ENCODE measurements at places on chromosomes 16 and 17.

DNA sequence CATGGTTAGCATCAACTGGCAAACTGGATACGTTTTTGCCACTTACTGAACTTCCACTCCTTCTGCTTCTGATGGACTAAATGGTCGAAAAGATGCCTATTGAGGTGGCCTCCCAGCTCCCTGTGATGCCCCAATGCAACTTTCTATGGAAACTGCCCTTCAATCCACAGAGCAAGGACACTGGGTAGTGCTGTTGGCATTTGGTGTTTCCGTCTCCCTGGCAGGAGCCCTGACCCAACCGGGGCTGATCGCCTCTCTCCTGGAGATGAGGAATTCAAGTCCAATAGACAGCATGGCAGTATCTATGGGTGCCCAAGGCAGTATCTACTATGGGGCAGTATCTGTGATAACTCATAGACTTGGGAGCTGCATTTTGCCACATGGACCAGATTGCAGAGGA is 116.3 kb upstream of the IRX3 start:
- DNase-seq, result no peak

- peak; percentile 65 for DNase-seq
Measured at GRCh38 chr17:10135539-10136257, 62.7 kb downstream of the GAS7 start.

- no peak for DNase-seq
Measured at GRCh38 chr16:27950206-27950887, 113.2 kb downstream of the GSG1L start.

DNA sequence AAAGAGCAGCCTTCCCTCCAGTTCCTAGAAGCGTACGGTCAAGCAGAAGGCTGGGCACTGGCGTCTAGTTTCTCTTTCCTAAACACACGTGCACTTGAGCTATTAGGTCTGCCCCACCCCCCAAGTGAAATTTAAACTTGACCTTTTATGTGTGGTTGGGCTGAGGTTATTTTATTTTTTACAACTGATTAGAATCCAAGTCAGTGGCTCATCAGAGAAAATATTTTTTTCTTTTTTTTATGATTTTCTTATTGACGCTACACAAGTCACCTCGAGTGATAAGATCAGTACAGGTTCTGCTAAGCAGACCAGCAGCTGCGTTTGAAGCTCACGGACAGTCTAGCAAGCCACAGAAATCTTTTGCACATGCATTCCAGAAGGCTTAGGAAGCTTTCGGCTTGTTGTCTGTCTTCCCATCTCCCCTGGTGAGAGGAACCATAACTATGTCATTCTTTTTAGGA is 95.1 kb downstream of the ZFHX3 start:
- peak; percentile 65 for DNase-seq

DNA sequence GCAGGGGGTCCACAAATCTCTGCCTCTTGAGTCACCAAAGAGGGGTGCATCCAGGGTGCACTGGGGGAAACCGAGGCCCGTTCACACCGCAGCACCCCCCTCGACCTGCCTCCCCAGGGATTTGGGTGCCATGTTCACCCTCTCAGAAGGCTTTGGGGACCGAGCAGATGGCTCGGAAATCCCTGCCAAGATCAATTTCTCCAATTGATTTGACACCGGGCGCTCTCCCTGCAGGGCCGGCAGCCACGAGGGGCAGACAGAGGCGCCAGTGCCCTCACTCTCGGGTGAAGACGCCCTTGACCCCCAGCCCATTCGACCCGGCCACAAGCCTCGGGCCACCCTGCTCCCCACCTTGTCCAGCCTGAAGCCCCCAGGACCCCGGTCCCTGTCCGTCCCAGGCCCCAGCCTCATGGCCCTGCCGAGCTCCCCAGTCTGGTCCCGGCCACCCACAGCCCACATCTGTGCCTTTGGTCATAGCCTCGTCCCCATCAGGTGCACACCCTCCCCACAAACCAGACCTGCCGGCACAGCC is 9.3 kb downstream of the SSTR5 start:
- no peak for DNase-seq

DNA sequence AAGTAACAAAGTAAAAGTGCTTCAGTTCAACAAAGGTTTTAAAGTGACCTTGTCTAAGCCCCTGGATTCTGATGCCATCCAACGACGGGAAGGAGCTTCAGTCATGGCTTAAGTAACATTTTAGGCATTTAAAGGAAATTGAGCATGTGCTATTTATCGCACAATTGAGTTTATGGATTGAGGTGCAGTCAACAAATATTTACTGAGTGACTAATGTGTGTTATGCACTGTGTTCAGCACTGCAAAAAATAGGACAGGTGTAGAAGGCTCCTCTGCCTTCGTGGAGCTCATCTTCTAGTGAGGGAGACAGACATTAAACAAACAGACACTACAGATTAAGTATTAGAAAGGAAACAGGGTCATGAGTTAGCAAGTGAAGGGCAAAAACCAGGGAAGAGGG is 12.5 kb downstream of the TMIGD1 start:
- DNase-seq, result no peak

DNA sequence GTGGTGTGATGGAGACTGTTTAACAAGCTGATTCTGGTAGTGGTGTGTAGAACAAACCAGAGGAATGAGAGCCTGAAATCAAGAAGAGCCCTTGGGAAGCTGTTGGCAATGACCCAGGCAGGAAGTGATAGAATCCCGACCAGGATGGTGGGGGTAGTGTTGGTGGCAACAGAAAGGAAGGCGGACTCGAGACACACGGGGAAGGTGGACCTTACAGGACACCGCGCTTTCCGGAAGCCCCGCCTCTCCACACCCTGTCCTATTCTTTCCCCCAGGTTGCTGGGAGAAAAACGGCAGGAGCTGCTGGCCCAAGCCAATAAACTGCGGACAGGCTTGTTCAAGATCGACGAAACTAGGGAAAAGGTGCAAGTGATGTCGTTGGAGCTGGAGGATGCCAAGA is 30.0 kb upstream of the KDM6B start:
- no peak for DNase-seq

GRCh38 chr16:10663146-10663545 is 31.6 kb downstream of the TEKT5 start:
- no peak for DNase-seq

DNA sequence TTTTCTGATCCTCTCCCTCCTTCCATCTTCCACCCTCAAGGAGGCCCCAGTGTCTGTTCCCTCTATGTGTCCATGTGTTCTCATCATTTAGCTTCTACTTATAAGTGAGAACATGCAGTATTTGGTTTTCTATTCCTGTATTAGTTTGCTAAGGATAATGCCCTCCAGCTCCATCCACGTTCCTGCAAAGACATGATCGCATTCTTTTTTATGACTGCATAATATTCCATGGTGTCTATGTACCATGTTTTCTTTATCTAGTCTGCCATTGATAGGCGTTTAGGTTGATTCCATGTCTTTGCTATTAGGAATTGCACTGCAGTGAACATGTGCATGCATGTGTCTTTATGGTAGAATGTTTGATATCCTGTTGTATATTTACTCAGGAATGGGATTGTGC is 275.1 kb downstream of the BCAS3 start:
- DNase-seq, result no peak

DNA sequence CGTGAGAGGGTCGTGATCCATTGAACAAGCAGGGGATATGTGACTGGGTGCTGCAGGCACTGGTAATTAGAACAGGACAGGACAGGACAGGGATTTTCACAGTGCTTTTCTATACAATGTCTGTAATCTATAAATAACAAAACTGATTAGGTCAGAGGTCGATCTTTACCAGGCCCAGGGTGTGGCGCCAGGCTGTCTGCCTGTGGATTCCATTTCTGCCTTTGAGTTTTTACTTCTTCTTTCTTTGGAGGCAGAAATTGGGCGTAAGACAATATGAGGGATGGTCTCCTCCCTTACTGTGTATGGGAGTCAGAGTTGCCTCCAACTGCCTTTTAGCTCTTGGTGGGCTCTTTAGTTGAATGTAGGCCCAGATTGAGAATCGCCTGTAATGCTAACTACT is 1.5 kb upstream of the ZNF764 start:
- DNase-seq, result no peak

DNA sequence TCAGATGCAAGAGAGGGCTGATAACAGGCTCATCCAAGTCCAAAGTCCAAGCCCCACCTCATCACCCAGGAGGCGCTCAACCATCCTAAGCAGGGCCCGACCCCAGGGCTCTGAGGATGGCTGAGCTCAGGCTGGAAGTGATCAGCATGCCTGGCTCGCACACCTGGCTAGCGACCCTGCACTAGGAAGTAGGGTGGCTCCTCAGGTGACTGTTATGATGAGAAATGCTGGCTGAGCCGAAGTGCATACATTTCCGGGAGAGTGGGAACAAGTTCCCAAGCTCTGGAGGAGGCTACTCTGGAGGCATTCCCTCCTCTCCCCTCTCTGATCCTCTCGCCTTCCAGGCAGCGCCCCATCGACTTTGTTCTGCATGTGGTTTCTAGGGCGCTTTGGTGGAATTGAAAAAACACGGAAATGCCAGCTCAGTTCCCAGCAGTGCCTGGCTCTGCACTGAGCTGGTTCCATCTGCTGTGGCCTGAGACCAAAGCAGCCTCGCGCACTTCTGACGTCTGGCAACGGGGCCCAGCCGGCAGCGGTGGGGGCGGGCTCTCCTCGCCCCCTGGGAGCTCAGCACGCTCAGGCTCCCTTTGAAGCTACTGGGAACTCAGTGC is 130.3 kb downstream of the IRF8 start:
- peak; percentile 34 for DNase-seq

GRCh38 chr17:80884811-80885210 is 106.8 kb upstream of the CHMP6 start:
- DNase-seq, result no peak

DNA sequence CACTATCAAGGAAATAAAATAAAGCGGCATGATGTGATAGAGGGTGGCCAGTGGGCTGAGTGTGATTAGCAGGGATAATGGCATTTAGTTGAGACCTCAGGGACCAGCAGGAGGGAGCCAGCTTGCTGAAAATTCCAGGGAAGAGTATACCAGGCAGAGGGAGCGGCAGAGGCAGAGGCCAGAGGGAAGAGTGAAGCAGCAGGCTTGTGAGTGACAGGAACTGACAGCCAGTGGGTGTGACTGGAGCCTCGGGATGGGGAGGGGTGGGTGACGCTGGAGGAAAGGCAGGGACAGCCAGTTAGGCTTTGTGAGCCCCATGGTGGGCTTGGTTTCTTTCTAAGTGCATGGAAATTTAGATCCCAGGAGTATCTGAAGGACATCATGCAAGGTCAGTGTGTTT is 209.7 kb upstream of the CACNG3 start:
- DNase-seq, result no peak

GRCh38 chr16:88065747-88066142 is 114.5 kb downstream of the BANP start:
- no peak for DNase-seq

DNA sequence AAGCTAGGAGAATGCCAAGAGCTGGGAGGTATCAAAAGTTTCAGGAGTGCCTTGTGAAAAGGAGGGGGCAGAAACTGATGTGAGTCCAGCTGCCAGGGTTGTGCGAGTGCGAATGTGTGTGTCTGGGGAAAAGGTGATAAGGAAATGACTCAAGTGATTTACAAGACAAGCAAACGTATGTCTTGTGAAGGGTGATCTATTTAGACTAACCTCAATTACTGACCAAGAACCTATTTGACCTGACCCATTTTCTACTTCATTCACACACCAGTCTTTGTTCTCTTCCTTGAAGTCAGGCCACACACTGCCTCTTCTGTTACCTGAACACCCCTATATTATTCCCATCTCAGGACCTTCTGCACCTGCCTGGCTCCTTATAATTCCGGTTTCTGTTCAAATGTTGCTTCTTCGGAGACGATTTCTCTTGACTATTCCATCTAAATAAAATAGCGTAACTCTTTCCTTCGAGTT is 1.0 kb downstream of the GDE1 start:
- no peak for DNase-seq

DNA sequence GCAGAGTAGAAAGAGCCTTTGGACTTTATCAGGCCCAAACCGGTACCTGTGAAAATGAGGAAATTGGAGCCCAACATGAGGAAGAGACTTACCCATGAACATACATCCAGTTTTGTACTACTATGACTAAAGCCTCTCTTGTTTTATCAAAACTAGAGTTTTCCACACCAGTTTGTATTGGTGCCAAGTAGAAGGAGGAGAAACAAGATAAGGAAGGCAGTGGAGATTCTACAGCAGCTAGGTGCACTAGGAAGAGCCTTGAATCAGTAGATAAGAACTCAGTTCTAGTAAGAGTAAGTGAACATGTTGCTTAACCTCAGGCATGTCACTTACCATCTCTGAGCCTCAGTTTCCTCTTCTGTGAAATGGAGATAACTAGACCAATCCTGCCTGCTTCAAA is 13.7 kb upstream of the TMEM132E start:
- no peak for DNase-seq

DNA sequence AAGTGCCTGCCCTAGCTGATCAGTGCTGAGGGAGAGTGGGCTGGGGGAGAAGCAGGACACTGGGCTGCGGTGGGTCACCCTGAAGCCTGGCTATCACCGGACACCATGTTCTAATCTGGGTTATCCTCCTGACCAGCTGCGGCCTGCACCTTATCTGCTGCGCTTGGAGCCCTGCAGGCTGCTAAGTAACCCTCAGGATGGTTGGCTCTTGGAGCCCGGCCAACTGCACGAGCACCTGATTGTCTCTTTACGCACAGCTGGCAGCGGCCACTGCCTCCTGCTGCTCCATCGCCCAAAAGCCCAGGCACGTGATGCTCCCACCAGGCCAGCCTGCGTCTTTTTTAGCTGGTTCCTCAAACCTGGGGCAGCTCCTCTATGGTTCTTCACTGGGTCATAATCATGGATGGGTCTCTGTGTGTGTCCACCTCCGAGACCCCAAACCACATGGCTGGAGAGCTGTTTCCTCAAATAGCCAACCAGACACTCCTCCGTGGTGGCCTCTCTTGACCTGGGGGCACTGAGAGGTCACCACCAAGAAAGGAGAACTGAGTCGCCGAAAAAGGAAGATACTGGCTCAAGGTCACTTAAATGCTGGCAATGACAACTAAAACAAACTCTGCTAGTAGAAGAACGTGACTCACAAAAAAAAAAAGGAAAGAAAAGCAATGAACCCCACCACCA is 21.7 kb downstream of the SPHK1 start:
- no peak for DNase-seq

DNA sequence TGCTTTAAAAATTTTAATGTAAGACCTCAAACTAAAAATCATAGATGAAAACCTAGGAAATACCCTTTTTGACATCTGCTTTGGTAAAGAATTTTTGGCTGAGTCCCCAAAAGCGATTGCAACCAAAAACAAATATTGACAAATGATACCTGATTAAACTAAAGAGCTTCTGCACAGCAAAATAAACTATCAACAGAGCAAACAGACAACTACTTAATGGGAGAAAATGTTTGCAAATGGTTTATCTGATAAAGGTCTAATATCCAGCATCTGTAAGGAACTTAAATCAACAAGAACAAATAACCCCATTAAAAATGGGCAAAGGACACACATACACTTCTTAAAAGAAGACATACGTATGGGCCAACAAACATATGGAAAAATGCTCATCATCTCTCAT is 242.5 kb downstream of the BCAS3 start:
- no peak for DNase-seq

DNA sequence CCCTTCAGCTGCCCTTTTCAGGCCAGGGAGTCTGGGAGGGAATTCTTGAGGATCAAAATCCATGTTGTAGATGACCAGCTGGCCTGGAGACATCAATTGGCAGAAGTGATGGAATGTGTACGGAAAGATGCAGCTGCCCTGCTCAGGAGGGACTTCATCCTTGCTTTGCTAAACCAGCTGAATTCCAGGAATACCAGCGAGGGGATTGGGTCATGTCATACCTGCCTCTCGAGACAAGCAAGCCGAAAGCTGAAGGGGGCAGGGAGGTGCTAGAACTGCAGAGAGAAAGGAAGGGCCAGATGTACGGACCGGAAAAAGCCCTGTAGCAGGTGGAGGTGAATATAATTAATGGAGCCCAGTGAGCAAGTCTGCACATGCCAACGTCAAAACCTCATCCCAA is 25.6 kb upstream of the NTN1 start:
- no peak for DNase-seq
